ENCODE measurements at places on chromosomes 2 and 18.

- DNase-seq, result no peak
Measured at GRCh38 chr2:10359246-10359645, 56.5 kb downstream of the HPCAL1 start.

- no peak for DNase-seq
Measured at GRCh38 chr2:99670768-99671734, 181.2 kb upstream of the REV1 start.

GRCh38 chr2:158024288-158024898, 77.3 kb upstream of the UPP2 start:
- no peak for DNase-seq

DNA sequence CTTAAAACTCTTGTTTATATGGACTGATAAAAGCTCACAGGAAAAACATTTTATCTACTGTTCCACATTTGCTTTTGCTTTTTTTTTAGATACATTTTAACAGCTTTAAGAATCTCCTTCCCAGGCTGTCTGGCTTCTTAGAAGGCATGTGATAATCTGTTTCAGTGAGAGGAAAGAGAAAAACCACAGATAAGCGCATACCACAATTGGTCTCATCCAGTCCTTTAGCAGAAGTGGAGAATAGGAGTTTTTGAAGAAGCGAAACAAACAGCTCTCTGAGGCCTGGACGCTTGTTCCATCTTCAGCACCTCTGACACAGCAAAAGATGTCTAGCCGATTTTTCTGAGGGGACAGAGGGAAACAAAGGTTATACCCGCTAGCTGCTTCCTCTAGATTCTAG, 37.6 kb downstream of the RMC1 start:
- DNase-seq, result no peak

DNA sequence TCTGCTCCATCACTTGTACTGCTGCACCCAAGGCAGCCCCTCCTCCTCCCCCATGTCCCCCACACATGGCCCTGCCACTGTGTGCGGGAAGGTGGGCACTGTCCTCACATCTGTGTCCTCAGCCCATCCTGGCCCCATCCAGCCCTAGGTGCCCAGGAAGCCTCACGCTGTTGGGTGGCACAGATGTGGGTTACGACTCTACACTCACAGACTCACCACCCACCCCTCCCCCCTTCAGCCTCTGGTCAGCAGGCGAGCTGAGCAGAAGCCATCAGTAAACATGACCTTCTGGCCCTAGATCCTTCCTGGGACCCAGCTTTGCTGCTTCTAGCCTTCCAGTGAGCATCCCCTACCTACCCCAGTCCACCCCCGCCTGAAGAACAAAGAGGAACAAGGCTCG, 43.0 kb downstream of the ADCY3 start:
- DNase-seq, result no peak

GRCh38 chr2:28442328-28442727, 49.7 kb downstream of the FOSL2 start:
- DNase-seq, result no peak

DNA sequence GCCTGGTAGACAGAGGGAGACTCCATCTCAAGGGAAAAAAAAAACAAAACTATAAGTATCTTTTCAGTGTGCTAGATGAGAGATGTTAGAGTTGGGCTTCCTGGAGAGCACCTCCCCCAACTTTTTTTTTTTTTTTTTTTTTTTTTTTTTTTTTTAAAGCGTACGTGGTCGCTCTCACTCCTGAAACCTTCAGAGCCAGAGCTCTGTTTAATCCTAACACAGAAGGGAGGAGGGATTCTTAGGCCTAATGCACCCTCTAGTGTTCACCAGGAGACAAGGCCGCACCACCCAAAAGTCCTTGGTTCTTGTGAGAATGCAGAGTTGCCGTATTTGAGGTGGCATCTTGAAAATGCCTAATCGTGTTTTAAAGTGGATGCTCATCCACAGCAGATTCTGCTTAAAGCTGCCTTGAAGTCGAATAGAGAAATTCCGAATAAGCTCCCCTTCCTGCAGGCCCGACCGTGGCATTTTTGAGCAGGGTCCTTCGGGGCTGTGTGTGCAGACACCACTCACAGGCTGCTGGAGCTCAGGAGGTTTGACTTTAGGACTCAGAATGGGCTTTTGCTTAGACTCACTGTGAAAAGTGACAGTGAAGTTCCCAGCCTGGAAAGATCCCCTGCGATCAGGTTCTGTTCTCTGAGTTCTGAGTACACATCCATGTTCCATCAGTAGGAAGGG, 252.6 kb downstream of the AGAP1 start:
- no peak for DNase-seq

- no peak for DNase-seq
Measured at GRCh38 chr2:31382452-31383120, 32.0 kb downstream of the XDH start.

- DNase-seq, result no peak
Measured at GRCh38 chr18:21747764-21748693, 7.4 kb downstream of the MIB1 start.

DNA sequence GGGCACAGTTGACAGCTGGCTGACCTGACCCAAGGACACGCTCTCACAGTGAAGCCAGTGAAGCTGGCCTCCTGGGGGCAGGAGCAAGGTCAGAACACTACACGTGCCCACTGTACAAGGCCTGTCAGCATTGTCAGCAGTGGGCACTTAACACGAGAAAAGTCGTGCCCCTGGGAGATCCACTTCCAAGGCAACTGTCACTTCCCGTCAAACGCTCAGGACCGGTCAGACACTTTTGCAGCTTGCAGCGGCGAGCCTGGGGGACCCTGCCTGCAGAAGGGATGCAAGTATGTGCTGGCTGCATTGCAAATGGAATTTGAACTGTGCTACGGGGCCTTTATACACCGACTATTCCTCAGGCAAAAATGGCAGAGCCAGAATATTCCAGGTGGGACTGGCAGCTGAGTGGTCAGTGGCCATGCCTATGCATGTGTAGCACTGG, 176.2 kb downstream of the BCL2 start:
- no peak for DNase-seq

DNA sequence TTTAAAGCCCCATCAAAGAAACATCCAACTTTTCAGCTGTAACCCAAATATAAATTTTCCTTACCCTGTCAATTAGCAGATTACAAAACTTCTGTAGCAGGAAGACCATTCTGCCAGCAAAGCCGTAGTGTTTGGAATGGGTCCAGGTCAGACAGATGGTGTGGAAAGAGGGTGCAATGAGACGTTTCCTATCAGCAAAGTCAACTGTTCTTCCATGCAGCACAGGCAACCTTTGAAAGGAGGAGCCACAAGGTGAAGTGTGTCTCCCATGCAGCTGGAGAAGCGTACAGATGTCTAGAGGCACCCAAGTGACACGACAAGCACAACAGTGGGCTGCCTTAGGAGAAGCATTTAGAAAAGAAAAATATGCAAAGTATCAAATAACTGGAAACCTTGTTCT, 83.7 kb downstream of the SP3 start:
- peak; percentile 8 for DNase-seq

- no peak for DNase-seq
Measured at GRCh38 chr18:7512348-7512747, 54.8 kb upstream of the PTPRM start.

DNA sequence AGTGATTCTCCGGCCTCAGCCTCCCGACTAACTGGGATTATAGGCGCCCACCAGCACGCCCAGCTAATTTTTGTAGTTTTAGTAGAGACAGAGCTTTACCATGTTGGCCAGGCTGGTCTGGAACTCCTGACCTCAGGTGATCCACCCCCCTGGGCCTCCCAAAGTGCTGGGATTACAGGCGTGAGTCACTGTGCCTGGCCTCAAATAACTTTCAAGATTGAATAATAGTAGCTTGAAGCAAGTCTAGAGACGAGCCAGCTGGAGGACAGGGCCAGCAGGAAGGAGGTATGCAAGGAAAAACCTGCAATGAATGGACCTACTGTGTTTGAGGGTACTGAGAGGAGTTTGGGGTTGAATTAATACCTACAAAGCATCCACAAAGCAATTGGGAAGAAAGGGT, 87.5 kb downstream of the MSH2 start:
- DNase-seq, result no peak

- DNase-seq, result no peak
Measured at GRCh38 chr2:202069170-202070067, 3.6 kb upstream of the KIAA2012 start.

GRCh38 chr2:144324446-144325045, 195.4 kb downstream of the ZEB2 start:
- DNase-seq, result no peak

DNA sequence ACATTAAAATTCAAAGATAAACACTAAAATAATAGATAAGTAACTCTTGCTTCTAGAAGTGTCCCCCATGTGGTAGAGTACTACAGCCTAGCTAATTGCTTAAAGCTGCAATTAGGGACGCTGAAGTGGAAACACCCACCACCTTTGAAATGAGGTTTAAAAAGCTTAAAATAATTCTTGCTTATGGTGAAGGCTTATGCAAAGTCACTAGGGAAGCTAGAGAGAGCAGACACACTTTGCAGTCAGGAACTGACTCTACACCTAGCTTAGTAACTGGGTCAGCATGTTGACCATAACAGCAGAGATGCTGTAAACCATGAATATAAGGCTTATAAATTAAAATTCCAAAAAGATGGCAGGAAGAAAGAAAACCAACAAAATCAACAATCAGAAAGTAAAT, 65.4 kb upstream of the DSG1 start:
- DNase-seq, result no peak

DNA sequence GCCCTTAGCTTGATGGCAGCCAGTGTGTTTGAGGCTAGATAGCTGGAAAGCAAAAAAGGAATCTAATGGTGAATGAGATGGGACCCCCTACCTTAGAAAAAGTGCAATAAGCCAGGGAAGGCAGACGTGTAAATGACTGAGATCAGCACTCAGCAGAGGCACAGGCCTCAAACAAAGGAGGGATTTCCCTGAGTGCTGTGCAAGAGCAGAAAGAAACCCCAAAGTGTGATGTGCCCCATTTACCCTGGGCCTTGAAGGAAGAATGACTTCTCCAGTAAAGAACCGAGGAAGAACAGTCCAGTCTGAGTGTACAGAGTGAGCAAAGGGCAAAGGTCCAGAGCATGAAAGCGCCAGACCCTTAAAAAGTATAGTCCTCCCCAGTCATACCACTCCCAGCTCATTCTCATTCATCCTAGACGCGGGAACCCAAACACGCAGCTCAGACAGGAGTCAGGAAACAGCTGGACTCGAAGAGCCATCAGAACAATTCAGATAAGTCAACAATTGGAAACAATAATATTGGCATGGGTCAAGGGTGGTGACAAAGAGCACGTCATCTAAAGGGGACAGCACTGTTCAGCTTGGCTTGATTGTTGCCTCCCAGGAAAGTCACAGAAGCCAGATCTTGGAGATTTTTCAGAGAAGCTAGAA, 121.7 kb downstream of the INO80D start:
- DNase-seq, result no peak

- no peak for DNase-seq
Measured at GRCh38 chr2:226894752-226895151, 58.9 kb downstream of the RHBDD1 start.

DNA sequence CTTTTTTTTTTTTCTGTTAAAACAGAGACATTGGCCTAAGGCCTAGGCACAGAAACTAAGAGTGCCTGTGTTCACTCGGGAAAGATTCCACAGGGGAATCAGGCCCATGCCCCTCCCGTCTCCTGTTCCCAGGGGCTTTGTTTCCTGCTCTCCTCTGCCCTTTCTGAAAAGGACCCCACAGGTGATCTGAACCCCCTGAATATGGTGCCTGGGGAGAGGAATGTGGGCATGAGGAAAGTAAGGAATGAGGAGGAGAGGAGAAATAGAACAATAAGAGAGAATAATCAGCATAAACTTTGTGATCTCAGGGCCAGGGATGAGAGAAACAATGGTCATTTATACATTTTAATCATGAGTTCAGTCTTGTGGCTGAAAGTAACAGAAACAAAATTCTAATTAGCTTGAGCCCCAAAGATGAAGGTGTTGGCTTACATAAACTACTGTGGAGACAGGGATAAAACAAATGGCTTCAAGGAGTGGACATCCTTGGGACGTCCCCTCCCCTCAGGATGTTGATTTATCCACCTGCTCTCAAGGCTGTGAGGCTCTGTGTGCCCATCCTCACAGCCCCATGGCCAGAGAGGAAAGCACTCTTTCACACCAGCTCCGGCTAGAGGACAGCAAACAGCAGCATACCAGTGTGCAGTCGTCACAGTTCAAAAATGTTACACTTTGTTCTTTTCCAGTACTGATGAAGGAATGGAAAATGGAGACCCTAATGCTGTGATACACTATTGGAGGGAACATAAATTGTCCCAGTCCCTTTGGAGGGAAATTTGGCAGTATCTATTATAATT, 46.4 kb upstream of the MRPL33 start:
- no peak for DNase-seq

DNA sequence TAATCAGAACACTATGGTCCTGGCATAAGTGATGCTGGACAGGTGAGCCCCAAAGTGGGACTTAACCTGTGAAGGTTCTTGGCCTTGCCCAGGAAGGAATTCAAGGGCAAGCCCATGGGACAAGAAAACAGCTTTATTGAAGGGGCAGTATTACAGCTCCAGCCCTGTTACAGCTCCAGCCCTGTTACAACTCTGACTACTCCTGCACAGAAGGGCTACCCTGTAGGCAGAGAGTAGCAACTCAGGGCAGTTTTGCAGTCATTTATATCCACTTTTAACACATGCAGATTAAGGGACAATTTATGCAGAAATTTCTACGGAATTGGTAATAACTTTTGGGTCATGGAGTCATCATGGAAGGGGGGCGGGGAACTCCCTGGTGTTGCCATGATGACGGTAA, 15.7 kb downstream of the IL37 start:
- DNase-seq, result no peak

DNA sequence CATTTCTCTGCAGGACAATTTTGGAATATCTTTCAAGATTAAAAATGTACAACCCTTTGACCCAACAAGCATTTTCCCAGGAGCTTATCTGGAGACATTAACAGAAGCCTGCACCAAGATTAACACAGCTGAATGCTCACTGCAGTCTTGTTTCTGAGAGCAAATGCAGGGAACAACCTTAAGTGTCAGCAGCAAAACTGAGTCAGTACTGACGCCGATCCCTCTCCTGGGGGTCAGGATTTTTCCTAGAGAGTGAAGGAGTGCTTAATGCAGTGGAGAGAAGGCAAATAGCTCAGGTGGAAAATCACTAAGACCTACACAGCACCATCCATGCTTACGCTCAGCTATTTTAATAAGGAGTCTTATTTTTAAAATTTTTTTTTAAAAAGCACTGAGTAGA, 42.8 kb upstream of the SGPP2 start:
- no peak for DNase-seq

GRCh38 chr2:83817511-83817910, 641.6 kb downstream of the SUCLG1 start:
- no peak for DNase-seq

GRCh38 chr2:163553601-163554000, 182.2 kb downstream of the FIGN start:
- no peak for DNase-seq

DNA sequence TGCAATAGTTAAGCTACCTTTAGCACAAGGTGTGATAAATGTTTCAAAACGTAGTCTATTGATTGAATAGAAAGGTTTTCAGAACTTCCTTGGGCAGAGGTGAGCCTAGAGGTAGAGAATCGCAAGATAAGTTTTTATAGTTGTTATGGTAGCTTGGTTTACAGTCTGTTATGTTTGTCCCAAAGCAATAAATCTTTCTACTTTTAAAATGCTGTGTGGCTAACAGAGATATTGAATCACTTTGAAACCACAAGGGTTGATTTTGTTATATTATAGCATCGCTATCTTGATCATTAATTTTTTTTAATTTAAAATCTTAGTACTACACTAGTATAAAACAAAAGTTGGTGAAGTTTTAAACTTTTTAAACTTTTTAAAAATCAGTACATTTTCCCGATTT, 126.7 kb downstream of the TMEM182 start:
- no peak for DNase-seq

GRCh38 chr2:238563551-238563950, 136.8 kb downstream of the ASB1 start:
- DNase-seq, result no peak

GRCh38 chr18:23238651-23239349, 103.5 kb downstream of the CABLES1 start:
- DNase-seq, result no peak
